ENCODE measurements at places on chromosomes 12 and 14. TPM values are rescaled to one million over a fixed set of nuclear protein-coding genes. Genes with fewer than 3 reads are reported as not detected.
A peak's percentile ranks its signal among the peaks of the same experiment; 100 is the strongest.

DNA sequence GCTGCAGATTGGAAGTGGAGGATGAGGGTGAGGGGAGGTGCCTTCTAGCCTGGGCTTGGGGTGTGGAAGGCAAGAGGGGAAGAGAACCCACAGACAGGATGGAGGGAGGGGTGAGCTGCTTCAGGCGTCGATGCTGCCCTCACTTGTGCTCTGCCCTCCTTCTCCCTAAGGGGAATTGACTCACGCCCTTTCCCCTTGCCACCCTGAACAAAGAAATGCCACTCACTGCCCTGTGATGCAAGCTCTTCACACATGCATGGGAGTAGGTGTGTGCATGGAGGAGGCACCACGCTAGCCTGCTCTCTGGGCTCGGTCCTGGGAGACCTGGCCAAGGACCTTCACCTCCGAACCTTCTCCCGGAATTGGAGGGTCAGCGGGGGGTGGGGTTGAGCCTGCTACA, 35.7 kb upstream of the PRMT8 start:
- H3K4me3 ChIP-seq: no peak overlapping the region
- peaks cover 7% of the 10 kb centered on the region for H3K27me3 ChIP-seq
- H3K36me3 ChIP-seq: no peaks in the 10 kb centered on the region
- H3K27ac ChIP-seq: no peak overlapping the region
- H3K4me1 ChIP-seq: no peaks in the 10 kb centered on the region
- DNase-seq: no peak

- H3K27me3 ChIP-seq: peaks cover 6% of the 10 kb centered on the region
- no peak overlapping the region for H3K4me3 ChIP-seq
- H3K36me3 ChIP-seq: no peaks in the 10 kb centered on the region
- no peak for DNase-seq
- H3K27ac ChIP-seq: no peak overlapping the region
Observed at GRCh38 chr14:68702135-68702534, 90.7 kb downstream of the ZFP36L1 start.

DNA sequence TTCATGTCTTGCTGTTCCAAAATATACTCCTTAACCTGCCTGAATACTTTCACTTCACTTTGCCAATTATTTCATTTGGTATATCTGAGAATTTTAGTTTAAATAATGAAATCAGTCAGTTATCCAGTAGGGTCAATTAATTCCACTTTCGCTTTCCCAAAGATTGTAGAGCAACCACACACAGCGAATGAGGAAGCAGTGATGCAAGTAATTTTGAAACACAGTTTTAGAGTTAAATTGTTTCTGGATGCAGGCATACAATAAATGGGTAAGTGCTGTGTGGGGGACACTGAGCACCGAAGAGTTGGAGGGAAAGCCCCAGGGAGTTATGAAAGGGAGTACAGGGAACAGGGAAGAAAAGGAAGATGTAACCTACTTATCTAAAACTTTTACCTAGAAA, 62.8 kb downstream of the TSHR start:
- DNase-seq: no peak
- H3K4me1 ChIP-seq: no peaks in the 10 kb centered on the region

- peaks cover 16% of the 10 kb centered on the region for H3K4me1 ChIP-seq
- H3K4me3 ChIP-seq: no peak overlapping the region
- no peak for DNase-seq
- H3K27ac ChIP-seq: no peak overlapping the region
- peaks cover 3% of the 10 kb centered on the region for H3K27me3 ChIP-seq
Observed at GRCh38 chr12:6912164-6912935, 2.0 kb upstream of the ENO2 start.

- DNase-seq: no peak
- no peaks in the 10 kb centered on the region for H3K36me3 ChIP-seq
- peaks cover 5% of the 10 kb centered on the region for H3K27me3 ChIP-seq
- H3K4me3 ChIP-seq: no peak overlapping the region
- H3K27ac ChIP-seq: no peak overlapping the region
Observed at GRCh38 chr12:111126331-111126730, 206.0 kb upstream of the MYL2 start.

GRCh38 chr14:75204116-75204515, 27.7 kb upstream of the TMED10 start:
- no peak overlapping the region for H3K27ac ChIP-seq
- DNase-seq: no peak
- H3K4me1 ChIP-seq: peaks cover 29% of the 10 kb centered on the region
- peak overlapping the region; percentile 40 for H3K4me3 ChIP-seq

GRCh38 chr14:24058260-24058950, 6.6 kb downstream of the CARMIL3 start:
- H3K36me3 ChIP-seq: no peaks in the 10 kb centered on the region
- H3K4me3 ChIP-seq: no peak overlapping the region
- H3K27me3 ChIP-seq: peaks cover 1% of the 10 kb centered on the region
- peak; percentile 53 for DNase-seq
- peak overlapping the region; percentile 57 for H3K27ac ChIP-seq

GRCh38 chr12:102120564-102120873, 536 bp downstream of the PARPBP start:
- peaks cover 9% of the 10 kb centered on the region for H3K27me3 ChIP-seq
- DNase-seq: no peak
- H3K4me1 ChIP-seq: peaks cover 18% of the 10 kb centered on the region
- peak overlapping the region; percentile 92 for H3K4me3 ChIP-seq

KRT73 gene
- 0.82 TPM for polyA plus RNA-seq

SLC5A8 gene
- not detected for polyA plus RNA-seq

CCDC38 gene
- polyA plus RNA-seq: 0.07 TPM
